ENCODE measurements at places on chromosomes 4 and X. TPM values are rescaled to one million over a fixed set of nuclear protein-coding genes. Genes with fewer than 3 reads are reported as not detected.

Gene GPAT3
- total RNA-seq, result 8.5 TPM

Gene HTR2C
- not detected for total RNA-seq

Gene CSN2
- total RNA-seq, result not detected

Gene ZNF81
- total RNA-seq, result 8.0 TPM

Gene ATP8A1
- total RNA-seq, result 0.59 TPM

Gene PLXNA3
- 29.4 TPM for total RNA-seq

Gene CENPVL3
- not detected for total RNA-seq

Gene IQSEC2
- total RNA-seq, result 4.9 TPM

Gene SMIM31
- total RNA-seq, result not detected

Gene DNAAF6
- total RNA-seq, result not detected

Gene TXK
- 0.59 TPM for total RNA-seq

Gene FAM53A
- total RNA-seq, result 1.4 TPM

Gene NCAPG
- 2.1 TPM for total RNA-seq

Gene PDZD11
- 44.8 TPM for total RNA-seq

Gene RNF128
- total RNA-seq, result 29.3 TPM

Gene NPY2R
- total RNA-seq, result not detected

Gene ARMCX2
- total RNA-seq, result 131 TPM

Gene GC
- not detected for total RNA-seq

Gene POU3F4
- not detected for total RNA-seq

Gene SLC34A2
- total RNA-seq, result not detected

Gene PRPS2
- total RNA-seq, result 32.0 TPM

Gene EGFL6
- total RNA-seq, result not detected

Gene DDX53
- not detected for total RNA-seq

Gene CACNA1F
- total RNA-seq, result not detected

Gene ATG4A
- 17.9 TPM for total RNA-seq

Gene FSTL5
- total RNA-seq, result 0.05 TPM

Gene PHEX
- total RNA-seq, result 0.37 TPM

Gene CLDN22
- total RNA-seq, result not detected

Gene JADE3
- 6.2 TPM for total RNA-seq

Gene DRD5
- not detected for total RNA-seq

Gene UNC5C
- not detected for total RNA-seq

Gene QRFPR
- not detected for total RNA-seq

Gene MAGEA2
- total RNA-seq, result not detected

Gene MTMR8
- total RNA-seq, result not detected

Gene NR3C2
- total RNA-seq, result 1.8 TPM

Gene SYTL5
- total RNA-seq, result 0.89 TPM

Gene TMPRSS11D
- total RNA-seq, result not detected
